Transverse colon (tissue), 4 donors: ENCODE measurements at places on chromosomes 5 and 9.

DNA sequence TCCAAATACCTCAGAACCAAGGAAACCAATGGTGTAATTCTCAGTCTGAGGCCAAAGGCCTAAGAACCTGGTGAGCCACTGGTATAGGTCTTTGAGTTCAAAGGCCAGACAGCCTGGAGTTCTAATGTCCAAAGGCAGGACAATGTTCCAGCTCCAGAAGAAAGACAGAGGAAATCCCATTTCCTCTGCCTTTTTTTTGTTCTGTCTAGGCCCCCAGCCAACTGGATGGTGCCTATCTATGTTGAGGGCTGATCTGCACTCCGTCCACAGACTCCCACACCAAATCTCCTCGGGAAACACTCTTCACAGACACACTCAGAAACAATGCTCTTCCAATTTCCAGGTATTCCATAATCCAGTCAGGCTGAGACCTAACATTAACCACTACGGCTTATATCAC lies 30.1 kb downstream of the FNIP1 start:
- no peaks in the 10 kb centered on the region for H3K36me3 ChIP-seq
- no peak overlapping the region for H3K27ac ChIP-seq
- no peak overlapping the region for H3K4me3 ChIP-seq
- DNase-seq = no peak
- H3K4me1 ChIP-seq = no peaks in the 10 kb centered on the region
- no peaks in the 10 kb centered on the region for H3K27me3 ChIP-seq

- H3K4me1 ChIP-seq = no peaks in the 10 kb centered on the region
- H3K36me3 ChIP-seq = no peaks in the 10 kb centered on the region
- no peak for DNase-seq
- no peak overlapping the region for H3K27ac ChIP-seq
- no peak overlapping the region for H3K4me3 ChIP-seq
- no peaks in the 10 kb centered on the region for H3K27me3 ChIP-seq
Observed at GRCh38 chr9:117344892-117345660, 69.8 kb downstream of the ASTN2 start.

DNA sequence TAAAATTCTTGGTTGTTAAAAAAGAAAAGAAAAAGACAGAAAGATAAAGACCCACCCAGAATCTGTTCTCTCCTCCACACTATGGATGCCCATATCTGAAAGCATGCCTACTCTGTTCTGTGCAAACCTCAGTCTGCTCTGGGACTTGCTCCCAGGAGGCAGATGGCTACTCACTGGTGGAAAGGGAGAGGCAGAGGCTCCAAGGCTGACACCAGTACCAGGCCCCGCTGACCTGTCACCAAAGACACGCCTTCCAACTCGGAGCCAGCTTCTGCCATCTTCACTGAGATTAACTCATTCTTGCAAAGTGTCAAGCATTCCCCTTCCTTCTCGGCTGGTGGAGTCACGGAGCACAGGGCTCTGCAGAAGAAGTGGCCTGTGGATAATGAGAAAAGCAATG lies 21.6 kb downstream of the SH3TC2 start:
- no peak overlapping the region for H3K4me3 ChIP-seq
- H3K27ac ChIP-seq = no peak overlapping the region
- no peaks in the 10 kb centered on the region for H3K4me1 ChIP-seq
- no peaks in the 10 kb centered on the region for H3K36me3 ChIP-seq
- DNase-seq = no peak

GRCh38 chr5:59274106-59274636 lies 619.4 kb downstream of the PDE4D start:
- H3K36me3 ChIP-seq = no peaks in the 10 kb centered on the region
- H3K4me1 ChIP-seq = no peaks in the 10 kb centered on the region
- DNase-seq = no peak
- H3K27me3 ChIP-seq = no peaks in the 10 kb centered on the region
- peak overlapping the region; percentile 96 for H3K27ac ChIP-seq
